ENCODE measurements at places on chromosomes 3 and 15. TPM values are rescaled to one million over a fixed set of nuclear protein-coding genes. Genes with fewer than 3 reads are reported as not detected.

GRCh38 chr3:187807086-187807862 lies 62.0 kb upstream of the BCL6 start:
- DNase-seq, result no peak

GRCh38 chr3:15783361-15783969 lies 14.3 kb downstream of the ANKRD28 start:
- no peak for DNase-seq

- DNase-seq, result peak; percentile 93
Observed at GRCh38 chr15:31870328-31871165, 159.8 kb upstream of the CHRNA7 start.

- no peak for DNase-seq
Observed at GRCh38 chr15:41890050-41890690, 3.7 kb downstream of the SPTBN5 start.

DNA sequence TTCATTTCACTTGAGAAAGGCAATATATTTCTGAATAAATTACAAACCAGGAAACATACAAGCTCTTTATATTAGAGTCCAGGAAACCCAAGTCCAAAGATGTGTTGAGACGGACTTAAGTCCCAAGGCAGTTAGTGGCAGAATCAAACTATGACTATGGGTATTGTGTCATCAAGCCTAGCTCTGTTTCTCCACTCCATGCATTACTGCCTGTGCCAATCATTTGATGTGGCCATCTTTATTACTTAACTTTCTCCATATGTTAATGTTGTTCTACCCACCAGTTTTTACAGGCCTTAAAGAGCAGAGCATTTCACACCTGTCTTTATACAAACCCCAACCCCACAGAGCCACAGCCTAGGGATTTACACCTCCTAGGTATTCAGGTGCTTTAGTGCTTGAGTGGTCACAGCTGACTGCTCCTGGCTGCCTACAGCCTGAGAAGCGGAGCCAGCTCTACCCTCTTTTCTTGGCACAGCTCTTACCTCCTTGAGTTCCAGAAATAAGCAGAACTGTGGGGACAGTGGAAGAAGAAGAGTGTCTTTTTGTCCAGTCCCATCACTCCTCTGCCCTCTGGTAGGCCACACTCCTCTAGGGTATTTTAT lies 92.1 kb downstream of the DTWD1 start:
- DNase-seq, result no peak

DNA sequence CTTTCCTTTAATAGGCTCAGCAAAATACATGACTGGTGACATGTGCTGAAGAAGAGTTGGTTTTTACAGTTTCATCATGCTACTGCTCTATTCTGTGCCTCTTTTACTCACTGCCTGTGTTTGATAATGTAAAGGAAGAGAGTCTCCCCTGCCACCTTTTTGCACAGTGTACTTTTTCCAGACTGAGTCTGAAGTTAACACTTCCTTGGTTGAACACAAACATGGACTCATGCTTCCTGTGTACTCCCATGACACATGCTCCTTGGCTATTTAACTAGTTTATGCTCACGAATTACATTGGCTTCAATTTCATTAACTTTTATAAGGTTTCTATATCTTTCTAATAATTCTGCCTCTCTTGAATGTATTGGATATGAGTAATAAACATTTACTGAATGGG lies 396.1 kb downstream of the VGLL3 start:
- no peak for DNase-seq

GRCh38 chr15:58520464-58520863 lies 88.7 kb downstream of the LIPC start:
- DNase-seq, result no peak

DNA sequence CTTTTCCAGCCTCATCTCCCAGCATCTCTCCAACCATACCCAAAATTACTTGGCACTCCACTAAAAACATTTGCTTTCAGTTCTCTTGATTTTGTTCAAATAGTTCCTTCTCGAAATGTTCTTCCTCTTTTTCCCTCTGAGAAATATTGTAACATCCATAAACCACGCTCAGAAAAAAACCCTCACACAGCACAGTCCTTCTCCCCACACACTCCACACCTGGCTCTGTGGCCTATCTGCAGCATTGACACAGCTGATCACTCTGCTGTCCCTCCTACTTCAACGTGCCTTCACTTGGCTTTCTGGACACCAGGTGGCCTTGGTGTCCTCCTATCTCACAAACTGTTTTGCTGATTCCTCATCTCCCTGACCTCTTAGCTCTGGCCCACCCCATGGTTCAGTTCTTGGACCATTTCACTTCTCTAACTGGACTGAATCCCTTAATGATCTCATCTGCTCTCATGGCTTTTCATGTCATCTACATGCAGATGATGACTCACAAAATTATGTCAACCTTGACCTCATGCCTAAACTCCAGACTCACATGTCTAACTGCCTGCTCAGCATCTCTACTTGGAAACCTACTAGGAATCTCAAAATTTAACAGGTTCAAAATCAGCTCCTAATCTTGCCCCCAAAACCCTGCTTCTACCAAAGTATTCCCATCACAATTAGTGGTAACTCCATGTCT lies 93.3 kb downstream of the TRIM42 start:
- no peak for DNase-seq

DNA sequence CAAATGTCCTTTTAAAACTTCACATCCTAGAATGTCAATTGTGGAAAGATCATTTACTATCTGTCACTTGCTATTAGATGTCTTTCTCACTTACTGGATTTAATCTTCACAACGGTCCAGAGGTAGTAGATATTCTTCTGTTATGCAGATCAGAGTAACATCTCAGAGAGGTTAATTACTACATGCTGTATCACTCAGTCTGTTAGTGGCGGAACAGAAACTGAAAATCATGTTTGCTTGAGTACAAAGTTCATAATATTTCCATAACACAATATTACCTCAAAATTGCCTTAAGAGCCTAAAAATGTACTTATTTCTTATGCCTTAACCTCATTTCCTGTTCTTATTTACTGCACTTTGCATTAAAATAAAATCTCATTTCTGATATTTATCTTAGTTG lies 28.6 kb upstream of the GPR149 start:
- no peak for DNase-seq

DNA sequence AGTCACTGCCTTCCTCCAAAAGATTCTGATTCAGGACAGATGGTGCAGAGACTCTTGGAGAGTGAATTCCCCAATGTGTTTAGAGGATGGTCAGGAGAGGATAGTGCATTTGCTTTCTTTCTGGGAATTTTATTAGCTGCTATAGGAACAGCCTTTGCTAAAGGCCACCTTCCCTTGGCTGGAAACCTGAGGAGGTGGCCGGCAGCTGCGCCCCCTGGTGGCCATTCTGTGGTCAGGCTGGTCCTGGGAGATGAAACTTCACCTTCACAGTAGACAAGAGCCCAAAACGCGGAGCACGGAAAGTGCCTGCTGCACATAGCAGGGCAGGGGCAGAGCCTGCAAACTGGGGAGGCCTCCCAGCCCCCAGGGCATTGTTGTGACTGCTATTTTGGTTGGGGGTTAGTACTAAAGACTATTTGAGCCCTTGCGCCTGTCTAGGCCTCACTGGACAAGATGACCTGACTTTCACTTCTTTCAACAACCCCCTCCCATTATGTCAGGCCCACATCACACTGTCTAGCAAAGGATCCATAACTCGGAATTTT lies 34.3 kb downstream of the SEC22C start:
- peak; percentile 91 for DNase-seq

GRCh38 chr15:78879517-78880241 lies 7.0 kb downstream of the MORF4L1 start:
- DNase-seq, result no peak

DNA sequence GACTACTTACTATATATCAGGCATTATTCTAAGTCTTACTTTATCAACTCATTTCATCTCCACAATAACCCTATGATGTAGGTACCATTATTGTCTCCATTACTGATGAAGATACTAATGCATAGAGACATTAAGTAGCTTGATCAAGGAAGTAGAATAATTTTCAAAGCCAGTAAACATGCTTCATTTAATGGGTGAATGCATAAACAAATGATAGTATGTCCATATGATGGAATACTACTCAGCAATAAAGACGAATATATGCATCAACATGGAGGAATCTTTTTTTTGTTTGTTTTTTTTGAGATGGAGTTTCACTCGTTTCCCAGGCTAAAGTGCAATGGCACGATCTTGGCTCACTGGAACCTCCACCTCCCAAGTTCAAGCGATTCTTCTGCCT lies 184.9 kb downstream of the FMN1 start:
- DNase-seq, result no peak

Gene TGM5
- total RNA-seq, result 1.0 TPM

Gene PLSCR2
- not detected for total RNA-seq

Gene EIF4G1
- total RNA-seq, result 325 TPM

Gene GOLGA8T
- total RNA-seq, result not detected

Gene TTBK2
- total RNA-seq, result 25.2 TPM

Measured in posterior vena cava (tissue), 2 donors.